ENCODE measurements at places on chromosomes 5 and 9.

DNA sequence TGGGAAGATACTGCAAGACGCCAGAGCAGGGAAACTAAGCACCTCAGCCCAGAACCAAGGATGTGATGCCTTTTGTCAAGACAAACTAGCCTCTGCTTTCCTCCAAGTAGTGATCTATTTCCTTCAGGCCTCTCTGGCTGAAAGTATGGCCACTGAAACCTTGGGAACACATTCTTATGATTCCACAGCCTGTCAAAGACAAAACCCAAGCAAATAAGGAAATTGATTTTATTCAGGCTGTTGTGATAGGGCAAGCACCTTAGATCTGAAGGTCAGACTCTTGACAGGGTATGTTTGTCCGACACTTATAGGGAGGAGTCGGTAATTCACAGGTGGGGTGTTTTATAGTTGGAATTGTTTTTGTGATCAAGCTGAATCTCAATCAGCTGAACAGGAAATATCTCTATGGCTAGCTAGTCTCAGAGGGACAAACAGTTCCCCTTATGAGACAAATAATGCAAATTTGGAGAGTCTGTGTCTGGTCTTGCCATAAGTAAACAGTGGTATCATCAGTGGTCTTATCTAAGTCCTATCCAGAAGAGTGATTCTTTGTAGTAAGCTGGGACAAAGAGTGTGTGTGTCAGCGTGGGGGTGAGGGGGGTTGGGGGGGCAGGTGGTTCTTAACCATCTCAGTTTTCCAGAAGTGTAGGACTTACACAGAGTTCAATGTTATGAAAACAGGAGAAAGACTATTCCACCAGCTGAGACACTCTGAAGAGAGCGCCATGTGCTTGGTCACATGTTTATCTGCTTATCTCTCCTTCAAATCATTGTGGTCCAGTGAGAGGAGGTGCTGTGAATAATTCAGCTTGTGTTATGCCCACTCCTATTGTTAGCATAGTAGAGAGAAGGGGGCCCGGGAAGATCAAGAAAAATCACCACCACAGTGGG, 6.7 kb upstream of the ZCCHC10 start:
- no peak for DNase-seq

- no peak for DNase-seq
Observed at GRCh38 chr5:155303120-155303519, 289.6 kb downstream of the KIF4B start.

DNA sequence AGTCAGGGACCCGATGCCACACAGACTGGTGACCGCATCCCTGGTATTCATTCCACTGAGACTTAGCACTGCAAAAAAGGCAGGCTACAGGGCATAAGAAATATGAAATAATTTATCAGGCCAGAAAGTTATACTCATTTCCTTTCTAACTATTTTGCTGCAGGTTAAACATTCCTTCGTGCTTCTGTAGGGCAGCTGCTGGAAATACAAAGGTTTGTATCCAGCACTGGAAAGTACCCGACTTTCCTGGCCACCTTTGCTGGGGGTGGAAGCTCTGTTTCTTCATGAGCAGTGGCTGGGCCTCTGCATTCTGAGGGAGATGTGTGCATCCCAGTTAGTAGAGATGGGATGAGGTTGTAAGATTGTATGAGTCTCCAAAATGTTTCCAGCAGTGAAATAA, 478.6 kb upstream of the WWC1 start:
- no peak for DNase-seq

- no peak for DNase-seq
Observed at GRCh38 chr5:79416499-79416898, 97.4 kb downstream of the HOMER1 start.

GRCh38 chr9:81585191-81585763, 104.1 kb downstream of the TLE1 start:
- no peak for DNase-seq

GRCh38 chr5:77180167-77181081, 30.1 kb upstream of the PDE8B start:
- DNase-seq = peak; percentile 67

- DNase-seq = no peak
Observed at GRCh38 chr5:173495225-173495904, 121.1 kb downstream of the BOD1 start.

DNA sequence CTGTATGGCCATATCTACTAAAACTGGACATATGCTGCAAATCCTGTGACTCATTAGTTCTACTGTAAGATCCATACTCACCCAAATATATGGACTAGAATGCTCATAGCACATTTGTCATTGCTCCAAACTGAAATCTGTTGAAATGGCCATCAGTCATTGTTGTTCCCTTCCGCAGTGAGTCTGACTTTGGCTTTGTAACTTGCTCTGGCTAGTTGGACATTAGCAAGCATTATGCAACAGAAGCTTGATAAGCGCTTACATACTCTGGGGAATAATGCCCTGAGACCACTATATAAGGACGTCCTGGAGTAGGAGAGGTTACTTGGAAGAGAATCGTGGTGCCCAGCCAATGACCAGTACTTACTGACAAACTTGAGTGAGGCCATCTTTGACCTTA, 9.0 kb downstream of the KIAA1958 start:
- DNase-seq = no peak

DNA sequence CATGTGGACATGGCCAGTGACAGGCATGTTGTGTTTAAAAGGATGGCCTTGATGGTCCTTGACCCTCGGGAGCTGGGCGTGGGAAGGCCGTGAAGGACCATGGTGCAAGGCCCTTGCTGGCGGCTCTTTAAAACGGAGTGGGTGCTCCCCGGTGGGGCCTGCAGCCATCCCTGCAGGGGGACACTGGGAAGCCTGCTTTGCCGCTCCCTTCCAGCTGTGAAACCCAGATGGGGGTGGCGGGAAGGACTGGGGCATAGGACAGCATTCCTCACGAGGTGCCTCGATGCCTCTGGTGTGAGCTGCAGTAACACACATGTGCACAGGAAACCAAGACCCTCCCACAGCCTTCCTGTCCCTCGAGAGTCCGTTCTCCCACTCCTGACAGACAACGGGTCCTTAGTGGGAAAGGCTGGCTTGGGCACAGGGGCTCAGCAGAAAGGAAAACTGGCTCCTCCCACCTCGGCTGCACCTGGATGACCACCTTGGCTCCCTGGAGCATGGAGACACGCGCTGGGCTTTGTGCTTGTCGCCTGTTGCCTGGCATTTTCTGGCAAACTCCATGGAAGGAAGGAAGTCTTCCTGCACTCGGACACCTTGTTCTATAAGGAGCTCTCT, 30.3 kb upstream of the IRX4 start:
- DNase-seq = no peak

GRCh38 chr9:82363682-82364081, 375.1 kb downstream of the SPATA31D1 start:
- no peak for DNase-seq

GRCh38 chr9:972501-973294, 3.8 kb upstream of the DMRT3 start:
- DNase-seq = no peak

Measured in dorsolateral prefrontal cortex (tissue), 122 donors.